H4 (cell line): ENCODE measurements at places on chromosomes 3 and 15. TPM values are rescaled to one million over a fixed set of nuclear protein-coding genes. Genes with fewer than 3 reads are reported as not detected.

DNA sequence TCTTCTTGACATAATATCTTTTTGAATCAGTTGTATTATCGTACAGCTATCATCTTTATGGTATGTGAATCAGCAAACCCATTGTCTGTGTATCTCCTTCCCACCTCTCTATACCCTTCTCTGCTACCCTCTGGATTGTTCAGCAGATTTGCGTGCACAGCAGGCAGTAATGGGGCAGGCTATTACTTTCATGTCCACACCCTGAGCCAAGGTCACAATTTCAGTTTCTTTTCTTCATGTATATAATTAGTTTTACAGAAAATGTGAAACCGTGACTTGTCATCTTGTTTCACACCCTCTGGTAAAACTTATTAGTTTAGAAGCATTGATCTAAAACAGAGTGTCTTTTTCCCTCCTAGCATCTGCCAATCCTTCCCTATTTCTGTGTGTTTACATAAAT lies 770.4 kb upstream of the SEMA6D start:
- no peak for DNase-seq

- DNase-seq: no peak
Observed at GRCh38 chr3:129261894-129262293, 12.5 kb downstream of the COPG1 start.

DNA sequence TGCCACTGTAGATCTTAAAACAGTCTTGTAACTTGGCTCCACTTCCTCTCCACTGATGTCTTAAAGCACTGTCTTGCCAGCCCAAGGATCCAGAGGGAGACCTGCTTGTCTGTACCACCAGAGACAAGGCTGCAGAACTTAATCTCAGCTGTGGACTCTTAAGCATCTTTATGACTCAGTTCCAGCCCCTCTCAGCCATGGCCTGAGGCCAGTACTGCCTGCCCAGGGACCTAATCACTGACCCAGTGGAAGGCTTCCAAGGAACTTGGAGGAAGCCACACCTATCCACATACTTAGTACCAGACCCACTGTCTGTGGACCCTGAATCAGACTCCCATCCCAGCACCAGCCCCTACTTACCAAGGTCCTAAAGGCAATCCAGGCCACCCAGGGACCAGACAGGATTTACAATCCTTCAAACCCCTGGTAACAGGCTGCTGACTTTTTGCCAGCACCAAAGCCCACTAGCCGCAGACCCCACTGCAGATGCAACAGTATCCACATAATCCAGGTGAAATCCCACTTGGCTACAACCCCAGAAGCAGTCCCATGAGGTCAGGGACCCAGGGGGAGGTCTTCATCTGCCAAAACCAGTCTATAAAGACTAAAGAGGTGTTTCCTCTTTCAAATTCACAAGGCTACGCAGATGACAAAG lies 41.9 kb upstream of the PRR20G start:
- DNase-seq: no peak

DNA sequence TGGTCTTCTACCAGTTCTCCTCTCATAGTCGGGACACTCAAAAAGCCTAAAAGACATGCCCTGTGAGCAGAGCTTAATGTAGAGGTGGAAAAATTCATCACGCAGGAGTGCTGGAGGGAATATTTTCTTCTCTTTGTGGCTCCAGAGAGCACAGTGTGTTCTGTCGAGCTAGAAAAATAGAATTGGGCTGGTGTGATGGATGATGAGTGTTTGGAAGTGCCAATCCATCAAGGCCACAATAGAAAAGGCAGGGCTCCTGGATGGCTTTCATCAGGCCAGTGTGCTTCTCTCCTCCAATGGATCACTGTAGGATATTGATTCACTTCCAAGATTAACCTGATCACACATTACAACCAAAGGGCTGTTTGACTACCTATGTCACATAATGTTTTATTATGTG lies 65.7 kb downstream of the CD47 start:
- DNase-seq: no peak

The ISL2 gene
- 2.3 and 4.2 TPM in 2 replicates for total RNA-seq
